ENCODE measurements at places on chromosomes 2 and 18. TPM values are rescaled to one million over a fixed set of nuclear protein-coding genes. Genes with fewer than 3 reads are reported as not detected.

The GRB14 gene
- 20.0 TPM for polyA plus RNA-seq

The RAPH1 gene
- 4.2 TPM for polyA plus RNA-seq

The KCNK3 gene
- 29.3 TPM for polyA plus RNA-seq

The FNDC4 gene
- polyA plus RNA-seq: 10.7 TPM

The TTR gene
- 0.11 TPM for polyA plus RNA-seq

The AQP12B gene
- polyA plus RNA-seq: not detected
